Right ventricle myocardium superior (tissue), 1 donor: ENCODE measurements at places on chromosomes 13 and 19. TPM values are rescaled to one million over a fixed set of nuclear protein-coding genes. Genes with fewer than 3 reads are reported as not detected.

NUFIP1 gene
- 2.6 TPM for total RNA-seq

ZNF530 gene
- total RNA-seq: 3.7 TPM

PBX4 gene
- total RNA-seq: not detected

ABCC4 gene
- total RNA-seq: 2.5 TPM

NAPSA gene
- total RNA-seq: 0.40 TPM

FLT1 gene
- 42.0 TPM for total RNA-seq

PHF11 gene
- total RNA-seq: 17.6 TPM

IZUMO2 gene
- not detected for total RNA-seq

PSMD8 gene
- total RNA-seq: 299 TPM

ZNF540 gene
- total RNA-seq: 7.9 TPM

IRGC gene
- not detected for total RNA-seq

TNFRSF19 gene
- 30.2 TPM for total RNA-seq

ZSCAN4 gene
- total RNA-seq: not detected

PNMA8A gene
- 7.3 TPM for total RNA-seq

PCID2 gene
- total RNA-seq: 54.4 TPM

CCL25 gene
- not detected for total RNA-seq

TMEM255B gene
- 6.9 TPM for total RNA-seq

SELENOW gene
- 1,241 TPM for total RNA-seq

NCAN gene
- not detected for total RNA-seq

KLC3 gene
- not detected for total RNA-seq

SHISA7 gene
- total RNA-seq: not detected

LYPD4 gene
- not detected for total RNA-seq

SELENOV gene
- total RNA-seq: not detected

CEP89 gene
- 7.7 TPM for total RNA-seq

S1PR5 gene
- total RNA-seq: 0.13 TPM

FXYD1 gene
- total RNA-seq: 580 TPM

PLIN5 gene
- 64.6 TPM for total RNA-seq

GET3 gene
- total RNA-seq: 60.7 TPM

ZSWIM4 gene
- 2.7 TPM for total RNA-seq

CD22 gene
- total RNA-seq: 0.56 TPM
